ENCODE measurements at places on chromosomes 2 and 18.

DNA sequence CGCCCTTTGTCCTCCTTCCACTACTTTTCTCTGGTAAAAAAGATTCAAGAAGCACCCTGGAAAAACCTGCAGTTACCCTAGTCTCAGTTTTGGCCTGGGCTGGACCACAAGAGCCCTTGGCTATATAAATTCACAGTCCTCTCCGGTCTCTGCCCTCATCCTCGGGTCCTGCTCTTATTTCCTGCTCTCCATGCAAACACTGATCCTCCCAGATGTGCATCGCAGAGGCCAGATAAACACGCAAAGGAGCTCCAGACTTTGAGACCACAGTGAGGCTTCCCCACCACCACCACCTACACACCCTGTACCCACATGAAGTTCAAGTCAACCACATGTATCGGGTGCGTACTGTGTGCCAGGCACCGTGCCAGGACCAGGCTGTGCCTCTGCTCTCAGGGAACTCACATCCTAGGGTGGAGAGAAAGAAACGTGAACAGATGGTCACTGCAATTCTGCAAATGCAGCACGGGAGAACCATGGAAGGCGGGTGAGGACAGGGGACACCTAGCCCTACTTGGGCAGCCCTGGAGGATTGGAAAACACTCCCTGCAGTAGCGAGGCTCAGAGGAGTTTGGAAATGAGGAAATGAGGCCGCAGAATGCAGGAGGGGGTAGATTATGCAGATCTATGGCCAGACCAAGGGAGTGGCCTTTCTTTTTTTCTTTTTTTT is 7.4 kb downstream of the CTDSP1 start:
- DNase-seq: peak; percentile 62

DNA sequence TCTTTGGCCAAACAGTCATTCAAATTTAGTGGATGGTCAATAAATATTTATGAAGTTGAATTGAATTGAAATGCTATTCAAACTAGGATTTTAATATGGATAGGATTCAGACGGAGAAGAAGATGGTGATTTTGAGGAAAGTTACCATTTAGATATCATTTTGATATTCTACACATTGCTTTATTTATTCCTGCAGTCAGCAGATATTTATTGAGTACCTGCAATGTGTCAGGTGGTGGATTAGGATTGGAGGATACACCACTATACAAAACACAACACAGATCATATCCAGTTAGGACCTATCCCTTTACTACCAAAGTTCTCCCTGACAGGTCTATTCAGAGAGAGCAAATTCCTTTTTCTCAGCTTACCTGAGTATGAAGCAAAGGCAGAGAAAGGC is 38.8 kb downstream of the MAPRE2 start:
- no peak for DNase-seq

DNA sequence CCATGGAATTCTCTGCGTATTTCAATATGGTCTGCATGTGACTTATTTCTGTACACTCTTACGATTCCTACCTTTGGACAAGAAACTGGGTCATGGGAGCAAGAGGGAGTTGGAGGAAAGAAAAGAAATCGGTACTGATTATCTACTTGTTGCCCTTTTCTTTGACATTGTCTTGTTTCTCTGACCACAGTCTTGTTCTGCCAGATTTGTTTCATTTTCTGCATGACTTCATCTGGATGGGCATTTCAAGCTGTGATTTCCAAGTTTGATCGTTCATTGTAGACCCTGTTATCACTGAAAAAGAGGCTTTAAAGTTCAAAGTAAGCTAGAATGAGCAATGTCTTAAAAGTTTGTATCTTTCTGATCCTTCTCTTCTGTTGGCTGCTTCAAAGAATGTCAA is 2186.3 kb upstream of the CELF4 start:
- DNase-seq: no peak

DNA sequence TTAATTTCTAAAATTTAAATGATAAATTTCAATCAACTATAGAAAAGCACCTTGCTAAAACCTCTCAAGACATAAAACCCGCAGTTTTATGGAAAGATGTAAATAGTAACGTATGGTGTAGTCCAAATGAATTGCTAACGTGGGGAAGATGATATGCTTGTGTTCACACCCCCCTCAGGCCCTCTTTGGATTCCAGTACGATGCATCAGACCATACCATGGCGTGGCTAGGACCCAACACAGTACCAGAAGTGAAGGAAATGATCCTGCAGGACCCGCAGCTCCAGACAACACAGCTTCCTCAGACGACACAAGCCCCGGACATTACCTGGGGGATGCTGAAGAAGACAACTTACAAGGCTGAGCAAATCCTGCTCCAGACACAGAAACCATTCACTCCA is 60.1 kb upstream of the DYSF start:
- DNase-seq: no peak

- no peak for DNase-seq
These were observed 6.8 kb downstream of the HS6ST1 start for GRCh38 chr2:128311755-128312341.

DNA sequence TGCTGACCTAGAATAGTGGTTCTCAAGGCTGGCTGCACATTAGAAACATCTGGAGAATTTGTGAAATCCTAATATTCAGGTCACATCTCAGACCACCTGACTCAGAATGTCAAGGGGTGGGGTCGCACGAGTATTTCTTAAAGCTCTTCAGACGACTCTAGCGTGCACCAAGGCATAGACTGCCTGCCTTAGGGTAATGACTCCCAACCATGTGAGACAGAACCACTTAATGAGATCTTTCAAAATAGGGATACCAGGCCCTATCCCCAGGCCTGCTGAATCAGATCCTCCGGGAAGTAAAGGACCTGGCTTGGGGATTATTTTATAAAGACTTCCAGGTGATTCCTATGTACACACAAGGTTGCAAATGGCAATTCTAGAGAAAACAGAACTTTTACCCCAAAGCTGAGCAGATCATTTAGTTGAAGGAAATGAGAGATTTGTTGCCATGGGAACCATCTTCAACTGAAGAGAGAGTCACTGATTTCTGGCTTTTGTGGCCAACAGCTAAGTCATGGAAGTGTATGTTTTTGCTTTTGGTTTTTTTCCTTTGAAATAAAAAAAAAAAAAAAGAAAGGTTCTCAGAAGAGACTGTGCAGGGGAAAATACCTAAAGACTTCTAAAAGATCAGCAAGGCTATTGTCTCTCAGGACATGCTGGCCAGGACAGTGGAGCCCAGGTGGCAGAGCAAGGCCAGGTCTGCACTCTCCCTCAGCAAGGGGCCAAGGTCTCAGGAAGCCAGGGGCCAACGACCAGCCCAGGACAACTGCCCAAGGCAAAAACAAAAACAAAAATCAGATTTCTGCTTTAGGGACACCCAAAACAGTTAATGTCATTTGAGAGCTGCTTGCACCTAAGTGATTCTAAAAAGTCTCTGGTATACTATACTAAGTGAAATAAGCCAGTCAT is 15.3 kb upstream of the LOXHD1 start:
- DNase-seq: peak; percentile 42

DNA sequence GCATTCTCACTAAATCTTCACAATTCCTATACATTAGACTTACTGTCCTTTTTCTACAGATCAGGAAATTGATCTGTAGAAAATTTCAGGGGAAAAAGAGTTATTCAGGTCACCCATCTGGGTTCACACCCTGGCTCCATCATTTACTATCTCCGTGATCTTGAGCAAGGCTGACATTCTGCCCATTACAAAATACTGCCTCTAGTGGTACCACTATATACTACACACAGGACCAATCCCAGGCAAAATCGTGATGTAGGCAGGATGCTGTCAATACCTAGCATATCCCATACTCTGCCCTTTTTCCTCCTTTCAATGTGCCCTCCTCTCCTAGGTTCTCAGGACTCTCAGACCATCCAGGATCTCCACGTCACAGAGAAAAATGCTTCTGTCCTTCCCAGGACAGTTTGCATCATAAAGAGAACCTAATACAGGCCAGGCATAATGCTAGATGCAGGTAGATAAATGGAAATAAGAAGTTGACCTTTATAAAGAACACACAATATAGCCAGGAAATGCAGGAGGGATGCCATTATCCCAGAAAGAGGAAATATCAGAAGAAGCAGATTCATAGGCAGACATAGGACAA is 101.9 kb downstream of the CDH20 start:
- DNase-seq: no peak

GRCh38 chr2:26043862-26044696 is 10.2 kb downstream of the RAB10 start:
- no peak for DNase-seq

DNA sequence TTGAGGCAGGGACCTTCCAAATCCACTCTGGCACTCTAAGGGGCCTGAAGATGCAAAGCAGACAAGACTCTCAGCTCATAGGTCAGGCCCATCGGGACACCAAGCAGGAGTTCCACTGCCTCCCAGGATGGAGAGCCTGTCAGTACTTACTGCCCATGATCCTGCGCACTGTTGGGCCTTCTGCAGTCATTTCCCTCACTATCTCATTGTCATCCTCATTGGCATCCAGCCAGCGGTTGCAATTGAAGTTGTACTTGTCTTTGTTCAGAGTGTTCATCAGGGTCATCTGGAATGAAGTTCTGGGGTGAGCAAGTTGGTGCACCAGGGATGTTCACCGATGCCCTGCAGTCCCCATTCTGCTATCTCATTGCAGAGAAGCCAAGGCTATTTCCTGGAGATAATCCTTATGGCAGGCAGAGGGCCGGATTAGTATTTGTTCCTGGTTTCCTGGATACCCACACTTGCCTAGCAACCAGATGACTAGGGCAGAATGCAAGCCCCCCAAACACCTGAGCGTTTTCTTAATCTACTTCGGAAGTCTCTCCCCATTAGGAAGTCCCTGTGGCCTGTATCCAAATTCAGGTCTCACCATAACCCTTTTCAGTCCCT is 65.1 kb downstream of the LOXHD1 start:
- no peak for DNase-seq

DNA sequence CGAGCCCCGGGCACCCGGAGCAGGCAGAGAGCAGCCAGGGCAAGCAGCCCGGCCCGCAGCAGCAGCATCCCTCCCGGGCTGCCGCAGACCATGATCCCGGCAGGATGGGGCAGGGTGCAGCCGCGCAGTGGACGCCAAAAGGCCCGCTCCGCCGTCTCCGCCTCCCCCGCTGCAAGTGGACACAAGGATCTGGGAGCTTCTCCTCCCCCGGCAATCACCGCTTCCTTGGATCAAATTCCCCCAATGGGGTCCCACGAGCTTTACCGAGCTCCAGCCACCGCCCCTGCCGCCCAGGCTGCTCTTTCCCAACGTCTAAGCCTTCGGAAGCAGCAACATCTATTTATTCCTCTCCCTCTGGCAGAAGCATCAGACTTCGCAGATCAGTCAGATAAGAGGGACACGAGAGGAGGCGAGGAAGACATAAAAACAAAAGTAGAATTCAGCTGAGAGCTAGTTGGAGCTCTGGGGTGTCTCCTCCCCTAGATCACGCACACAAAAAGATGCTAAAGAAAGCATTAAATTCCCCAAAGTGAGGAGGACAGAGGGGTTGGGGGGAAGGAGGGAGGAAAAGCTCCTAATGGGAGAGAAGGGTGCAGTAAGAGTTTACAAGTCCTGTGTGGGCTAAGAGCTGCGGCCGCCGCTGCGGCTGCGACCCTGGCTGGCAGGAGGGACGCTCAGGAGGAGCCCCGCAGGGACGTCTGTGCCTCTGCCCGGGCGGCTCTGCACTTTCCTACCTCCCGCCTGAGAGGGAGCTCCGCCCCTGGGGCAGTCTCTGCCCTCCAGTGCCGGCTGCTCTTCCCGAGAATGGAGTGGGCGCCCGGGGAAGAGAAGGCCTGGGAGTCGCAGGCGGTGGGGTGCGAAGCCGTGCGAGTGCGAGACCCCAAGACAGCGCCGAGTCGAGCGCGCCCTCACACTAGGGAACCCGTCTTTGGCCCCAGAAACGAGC is at the start of gene FRZB:
TSS of gene FRZB (minus strand) at position 177 of the 946 bp plus-strand sequence. CDS start at position 92, 85 bp downstream.
- DNase-seq: peak; percentile 38

- no peak for DNase-seq
These were observed 119.8 kb downstream of the DHRS9 start for GRCh38 chr2:169189132-169189531.

- no peak for DNase-seq
These were observed 72.3 kb upstream of the ST3GAL5 start for GRCh38 chr2:85961053-85961452.

DNA sequence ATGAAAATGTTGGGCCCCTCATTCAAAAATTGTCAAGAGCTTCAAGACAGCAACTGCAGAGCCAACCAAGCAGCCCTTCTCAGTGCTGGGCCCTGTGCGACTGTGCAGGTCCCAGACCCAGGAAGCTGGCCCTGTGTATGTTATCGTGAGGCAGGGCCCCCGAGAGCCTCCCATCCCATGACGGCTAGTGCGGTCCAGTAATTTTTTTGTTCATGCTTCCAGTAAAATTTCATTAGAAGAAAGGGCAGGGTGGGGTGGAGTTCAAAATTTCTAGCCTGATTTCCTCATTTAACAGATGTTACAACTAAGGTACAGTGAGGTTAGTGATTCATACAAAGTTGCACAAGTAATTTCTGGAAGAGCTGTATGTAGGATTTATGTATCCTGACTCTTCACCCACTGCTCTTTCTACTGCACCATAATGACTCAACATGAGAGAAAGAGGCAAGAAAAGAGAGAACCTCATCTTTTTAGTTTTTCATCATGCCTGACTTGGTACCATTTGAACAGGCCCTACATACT is 105.5 kb downstream of the ZEB2 start:
- peak; percentile 98 for DNase-seq

GRCh38 chr2:222545823-222546795 is 109.8 kb downstream of the FARSB start:
- DNase-seq: no peak

DNA sequence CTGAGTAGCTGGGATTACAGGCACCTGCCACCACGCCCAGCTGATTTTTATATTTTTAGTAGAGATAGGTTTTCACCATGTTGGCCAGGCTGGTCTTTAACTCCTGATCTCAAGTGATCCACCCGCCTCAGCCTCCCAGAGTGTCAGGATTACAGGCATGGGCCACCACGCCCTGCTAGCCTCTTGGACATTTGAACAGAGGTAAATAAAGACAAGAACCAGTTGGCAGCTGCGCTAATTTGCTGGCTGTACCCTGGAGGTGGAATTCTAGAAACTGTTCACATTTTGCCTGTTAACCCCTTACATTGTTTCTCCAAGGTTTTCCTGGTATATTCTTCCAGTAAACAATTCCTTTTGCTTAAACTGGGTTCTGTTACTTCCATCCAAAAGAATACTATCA is 132.9 kb downstream of the CDH2 start:
- no peak for DNase-seq

- DNase-seq: no peak
These were observed 153.5 kb upstream of the ZEB2 start for GRCh38 chr2:144673456-144673855.
